Fibroblast of villous mesenchyme (primary cell): ENCODE measurements at places on chromosomes 7 and 10. TPM values are rescaled to one million over a fixed set of nuclear protein-coding genes. Genes with fewer than 3 reads are reported as not detected.

- DNase-seq = no peak
These were observed 12.2 kb downstream of the PRKCQ start for GRCh38 chr10:6567884-6568283.

- no peak for DNase-seq
These were observed 104.4 kb downstream of the PRLHR start for GRCh38 chr10:118491055-118491454.

- peak; percentile 11 for DNase-seq
These were observed at the start of gene INMT for GRCh38 chr7:30751696-30752273. TSS of gene INMT (plus strand) at chr7:30752135. CDS start at chr7:30752151, 16 bp downstream.

Gene PLCE1
- total RNA-seq = 0.32 and 0.43 TPM in 2 replicates

GRCh38 chr10:67925449-67926005 lies 41.1 kb downstream of the SIRT1 start:
- no peak for DNase-seq

DNA sequence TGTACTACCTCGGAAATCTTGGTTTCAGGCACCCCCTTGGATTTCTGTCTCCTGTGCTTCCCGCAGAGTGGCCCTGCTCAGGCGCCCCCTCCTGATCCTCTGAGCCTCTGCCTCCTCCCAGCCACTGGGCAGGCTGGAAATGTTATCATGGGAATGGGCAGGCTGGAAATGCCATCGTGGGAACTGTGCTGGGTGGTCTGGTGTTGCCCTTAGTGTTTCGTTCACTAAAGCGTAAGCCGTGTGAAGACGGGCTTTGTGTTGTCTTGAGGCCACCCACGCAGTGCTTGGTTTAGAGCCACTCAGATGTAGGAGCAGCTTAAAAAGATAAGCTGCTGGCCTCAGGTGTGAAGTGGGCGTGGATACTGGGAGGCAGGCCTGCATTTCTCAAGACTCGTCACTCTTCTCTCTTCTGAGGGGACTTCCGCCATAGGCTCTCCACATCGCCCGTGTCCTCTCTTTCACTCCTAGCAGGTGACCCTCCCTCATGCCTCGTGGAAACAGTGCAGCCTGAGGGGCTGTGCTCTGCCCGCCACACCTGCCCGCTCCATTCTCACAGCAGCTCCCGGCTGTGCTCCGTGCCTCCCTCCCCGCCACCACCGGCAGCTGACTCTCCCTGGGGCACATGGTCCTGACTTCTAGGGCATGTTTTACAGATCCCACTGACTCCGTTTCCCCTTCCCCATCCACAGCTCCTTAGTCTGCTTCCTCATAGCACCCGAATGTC lies 28.5 kb downstream of the PPP2R2D start:
- DNase-seq = no peak

DNA sequence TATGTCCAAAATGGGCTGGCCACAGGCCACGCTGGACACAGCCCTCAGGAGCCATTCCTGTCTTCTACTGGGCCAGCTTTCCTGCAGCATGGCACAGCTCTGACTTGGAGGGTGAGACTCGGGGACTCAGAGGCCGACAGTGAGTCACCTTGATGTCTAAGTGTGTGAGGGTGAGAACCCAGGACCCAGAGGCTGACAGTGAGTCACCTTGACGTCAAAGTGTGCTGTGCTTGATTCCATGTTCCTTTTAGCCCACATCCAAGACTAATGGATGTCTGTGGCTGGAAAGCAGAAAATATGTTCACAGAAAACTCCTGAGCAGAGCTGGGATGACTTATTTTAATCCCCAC lies 6.0 kb upstream of the FAM170B start:
- DNase-seq = peak; percentile 75

- DNase-seq = no peak
These were observed 33.9 kb upstream of the HYAL4 start for GRCh38 chr7:123811056-123811455.

GRCh38 chr7:5758286-5758685 lies 23.2 kb downstream of the RNF216 start:
- no peak for DNase-seq
